ENCODE measurements at places on chromosomes 6 and 20. TPM values are rescaled to one million over a fixed set of nuclear protein-coding genes. Genes with fewer than 3 reads are reported as not detected.

The MEI4 gene
- total RNA-seq: 0.21 TPM

The RNF144B gene
- total RNA-seq: 13.2 TPM

GRCh38 chr6:33088258-33088930, 12.6 kb downstream of the HLA-DPB1 start:
- no peak for DNase-seq

DNA sequence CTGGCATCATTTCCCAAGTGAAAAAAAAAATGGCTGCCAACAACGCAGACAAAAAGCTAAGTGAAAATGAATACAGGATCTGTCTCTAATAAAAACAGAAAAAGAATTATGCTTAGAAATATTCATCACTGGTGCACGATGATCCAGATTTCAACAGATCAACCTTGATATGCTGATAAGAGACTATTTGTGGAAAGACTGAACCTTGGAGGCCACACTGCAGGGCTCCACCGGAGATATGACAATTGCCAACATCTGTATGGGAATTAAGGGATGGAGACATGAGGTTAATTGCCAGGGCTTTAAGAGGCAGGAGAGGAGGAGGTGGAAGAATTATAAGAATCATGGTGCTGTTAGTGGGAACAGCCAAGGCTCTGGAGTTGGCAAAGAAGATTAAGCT, 48.3 kb downstream of the PFDN4 start:
- no peak for DNase-seq

DNA sequence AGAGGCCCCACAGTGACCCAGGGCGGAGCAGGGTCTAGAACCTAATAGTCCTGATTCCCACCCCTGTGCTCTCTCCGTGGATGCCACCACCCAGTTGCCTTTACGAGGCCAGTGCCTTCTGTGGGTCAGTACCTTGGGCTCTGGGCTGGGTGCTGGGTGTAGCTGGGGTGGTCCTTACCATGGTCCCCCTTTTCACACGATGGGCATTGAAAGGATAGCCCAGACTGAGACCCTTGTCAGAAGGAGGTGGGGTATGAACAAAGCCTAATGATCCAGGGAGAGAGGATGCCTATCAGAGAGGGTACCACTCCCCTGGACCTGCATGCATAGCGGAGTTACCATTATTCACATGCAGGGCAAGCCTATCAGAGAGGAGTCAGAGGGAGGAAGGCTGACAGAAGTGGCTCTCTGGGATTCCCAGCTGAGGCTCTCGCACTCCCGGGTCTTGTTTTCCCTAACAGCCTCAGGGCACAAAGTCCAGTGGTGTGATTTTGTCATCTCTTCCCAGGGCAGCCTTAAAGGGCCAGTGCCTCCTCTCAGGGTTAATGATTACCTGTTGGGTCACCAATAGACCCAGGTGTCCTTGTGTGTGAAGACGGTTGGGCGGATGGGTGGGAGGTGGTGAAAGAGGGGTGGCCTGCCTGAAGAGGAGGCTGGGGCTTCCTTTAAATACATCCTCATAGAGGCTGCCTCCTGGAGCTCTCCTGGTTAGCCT, 36.2 kb downstream of the VEGFA start:
- DNase-seq: no peak

DNA sequence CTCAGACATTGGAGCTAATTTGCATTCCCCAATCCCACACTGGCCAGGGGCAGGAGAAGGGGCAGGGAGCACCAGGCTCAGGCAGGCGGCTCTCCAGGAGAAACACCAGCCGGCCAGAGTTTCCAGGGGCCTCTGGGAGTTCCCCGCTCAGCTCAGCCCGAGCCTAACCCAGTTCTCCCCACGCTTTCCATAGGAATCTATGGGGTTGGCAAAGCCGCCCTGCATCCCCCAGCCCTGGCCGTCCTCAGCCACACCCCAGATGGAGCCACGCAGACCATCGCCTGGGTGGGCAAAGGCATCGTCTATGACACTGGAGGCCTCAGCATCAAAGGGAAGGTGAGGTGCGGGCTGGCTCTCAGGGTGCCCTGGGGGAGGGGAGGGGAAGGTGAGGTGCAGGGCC, 8.2 kb downstream of the NPEPL1 start:
- DNase-seq: no peak

Measured in kidney epithelial cell (primary cell).